ENCODE measurements at places on chromosomes 5 and 9. TPM values are rescaled to one million over a fixed set of nuclear protein-coding genes. Genes with fewer than 3 reads are reported as not detected.

PCDHGA4 gene
- 6.8 TPM for total RNA-seq

ABO gene
- not detected for total RNA-seq

PIP5K1B gene
- total RNA-seq = not detected

PCDHB12 gene
- 0.59 TPM for total RNA-seq

All from osteoblast (primary cell).